ENCODE measurements at places on chromosomes 7 and 10.

DNA sequence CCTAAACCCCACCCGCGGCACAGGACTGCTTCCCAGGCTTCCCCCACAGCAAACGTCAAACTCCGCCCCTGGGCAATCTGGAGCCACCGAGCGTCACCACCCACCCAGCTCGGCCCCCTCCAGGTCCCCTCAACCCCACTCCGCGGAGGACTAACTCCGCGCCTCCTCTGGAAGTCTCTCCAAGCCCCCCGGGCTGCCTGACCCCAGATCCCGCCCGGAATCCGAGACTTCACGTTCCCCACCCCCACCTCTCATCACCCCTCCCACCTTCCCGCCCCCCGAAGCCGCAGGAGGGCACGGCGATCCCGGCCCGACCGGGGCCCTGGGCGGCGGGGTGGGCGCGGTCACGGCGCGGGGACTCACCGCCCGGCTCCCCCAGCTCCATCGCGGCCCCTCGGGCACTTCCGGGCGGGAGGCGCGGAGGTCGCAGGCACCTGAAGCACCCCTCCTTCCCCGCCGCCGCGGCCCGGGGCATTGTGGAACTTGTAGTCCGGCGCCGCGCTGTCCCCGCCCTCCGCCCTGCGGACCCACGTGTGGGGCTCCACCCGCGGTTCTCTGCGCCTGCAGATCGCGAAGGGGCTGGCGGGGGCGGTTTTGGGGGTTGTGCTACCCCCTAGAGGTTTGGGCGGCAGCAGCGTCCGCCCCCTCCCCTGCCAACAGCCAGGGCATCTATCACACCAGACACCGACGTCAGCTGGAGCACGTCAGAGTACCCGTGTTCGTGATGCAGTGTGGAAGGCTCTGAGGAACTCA is at the start of gene TMUB1:
Gene TMUB1 (minus strand): TSS at position 423 of the 753 bp plus-strand sequence. CDS start 930 bp downstream, outside the sequence.
- no peak for DNase-seq

- DNase-seq, result no peak
Measured at GRCh38 chr7:103348452-103348851, 1.0 kb downstream of the PSMC2 start.

- no peak for DNase-seq
Measured at GRCh38 chr7:130277763-130278643, 11.3 kb downstream of the CPA2 start.

DNA sequence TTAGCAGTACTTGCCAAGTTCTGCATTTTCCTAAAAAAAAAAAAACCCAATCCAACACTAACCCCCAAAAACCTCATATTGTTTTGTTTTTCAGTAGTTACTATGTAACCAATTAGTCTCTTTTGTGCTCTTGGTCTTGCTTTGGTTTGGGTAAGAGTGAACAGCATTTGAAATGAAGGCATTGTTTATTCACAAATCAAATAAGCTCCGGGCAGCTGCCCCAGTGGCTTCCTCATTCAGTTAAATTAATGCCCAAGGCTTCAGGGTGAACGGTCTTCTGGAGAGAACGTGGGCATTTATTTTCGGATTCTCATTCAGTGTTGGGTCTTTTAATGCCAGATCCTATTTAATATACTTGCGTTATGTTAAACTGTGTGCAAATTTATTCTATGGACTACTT is 108.7 kb downstream of the GFRA1 start:
- no peak for DNase-seq

DNA sequence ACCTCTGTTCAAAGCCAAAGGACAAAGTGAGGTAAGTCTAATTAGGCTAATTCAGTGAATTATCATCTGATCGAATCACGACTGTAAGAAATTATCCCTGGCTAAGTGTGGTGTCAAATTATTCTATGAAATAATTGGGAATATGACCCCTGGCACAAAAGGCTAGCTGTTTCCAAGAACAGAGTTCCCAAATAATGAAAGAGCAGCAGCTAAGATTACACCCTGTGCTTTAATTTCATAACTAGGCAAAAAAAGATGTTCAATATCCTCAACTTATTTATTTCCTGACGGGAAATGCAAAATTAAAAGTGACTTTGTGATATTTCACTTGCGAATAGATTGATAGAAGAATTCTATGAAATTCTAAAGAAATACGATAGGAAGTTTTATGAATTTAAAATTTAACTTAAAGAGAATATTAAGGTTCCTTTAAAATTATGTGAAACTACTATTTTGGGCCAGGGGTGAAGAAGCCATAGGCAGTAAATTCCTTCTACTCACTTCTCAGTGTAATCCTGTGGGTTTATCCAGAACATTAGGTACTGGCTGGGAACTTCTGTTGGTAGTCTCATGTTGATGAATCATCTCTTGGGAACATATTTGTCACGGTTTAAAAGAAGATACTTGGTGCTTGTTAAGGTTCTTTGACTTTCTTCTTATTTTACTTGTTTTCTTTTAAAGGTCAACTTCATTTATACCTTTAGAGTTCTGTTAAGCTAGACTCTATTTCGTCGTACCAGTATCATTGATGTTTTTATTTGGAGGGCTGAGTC is 148.5 kb downstream of the POLR1F start:
- peak; percentile 57 for DNase-seq

DNA sequence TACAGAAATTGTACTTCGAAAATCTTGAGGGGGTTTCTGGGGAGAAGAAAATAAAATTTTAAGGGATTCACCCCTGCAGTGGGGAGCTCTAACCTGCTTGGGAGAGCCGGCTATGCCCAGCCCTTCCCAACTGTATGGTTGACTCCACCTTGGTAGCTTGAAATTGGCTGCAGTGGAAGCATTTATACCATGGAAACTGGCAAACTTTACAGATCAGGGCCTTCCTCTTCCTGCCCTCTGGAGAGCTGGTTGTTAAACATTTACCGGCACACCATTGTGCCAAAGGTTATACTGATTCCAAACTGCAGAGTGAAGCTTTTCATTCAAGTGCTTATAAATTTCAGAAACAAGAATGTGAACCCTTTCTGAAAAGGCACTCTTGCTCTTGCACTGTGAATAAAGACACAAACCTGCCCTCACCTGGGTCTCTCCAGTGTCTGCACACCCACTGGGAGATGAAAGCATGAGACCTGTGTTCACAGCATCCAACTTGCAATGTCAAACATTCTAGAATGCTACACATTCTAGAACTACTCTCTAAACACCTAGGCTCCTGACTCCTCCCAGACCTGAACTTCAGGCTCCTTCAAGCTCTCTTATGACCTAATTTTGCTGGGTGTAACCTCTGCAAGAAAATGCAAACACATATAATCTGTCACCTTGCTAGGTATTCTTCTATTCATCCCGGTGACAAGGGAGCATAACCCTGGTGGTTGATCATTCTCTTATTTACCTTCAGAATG is 44.7 kb downstream of the ABLIM1 start:
- no peak for DNase-seq

DNA sequence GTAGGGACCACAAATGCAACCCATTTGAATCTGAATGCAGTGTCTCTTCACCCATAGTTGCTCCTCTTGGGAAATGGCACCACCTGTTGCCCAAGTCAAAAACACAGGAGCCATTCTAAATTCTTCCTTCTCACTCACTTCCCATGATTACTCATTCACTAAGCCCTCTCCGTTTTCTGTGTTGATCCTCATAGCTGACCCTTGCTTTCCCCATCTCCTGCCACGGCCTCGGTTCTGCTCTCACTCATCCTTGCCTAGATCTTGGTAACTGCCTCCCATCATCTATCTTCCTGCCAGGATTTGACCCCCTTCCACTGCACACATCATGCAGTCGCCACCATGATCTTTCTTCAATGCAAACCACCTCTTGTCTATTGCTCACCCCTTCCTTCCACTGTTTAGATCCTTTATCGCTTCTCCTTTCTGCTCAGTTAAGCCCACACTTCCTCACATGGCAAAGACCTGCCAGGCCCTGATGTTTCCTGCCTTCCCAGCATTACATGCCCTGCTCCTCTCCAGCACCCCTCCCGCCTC is 19.0 kb upstream of the CPN1 start:
- DNase-seq, result no peak

GRCh38 chr10:96497391-96497790 is 16.3 kb downstream of the TLL2 start:
- no peak for DNase-seq

- no peak for DNase-seq
Measured at GRCh38 chr7:42123716-42124115, 113.3 kb downstream of the GLI3 start.

DNA sequence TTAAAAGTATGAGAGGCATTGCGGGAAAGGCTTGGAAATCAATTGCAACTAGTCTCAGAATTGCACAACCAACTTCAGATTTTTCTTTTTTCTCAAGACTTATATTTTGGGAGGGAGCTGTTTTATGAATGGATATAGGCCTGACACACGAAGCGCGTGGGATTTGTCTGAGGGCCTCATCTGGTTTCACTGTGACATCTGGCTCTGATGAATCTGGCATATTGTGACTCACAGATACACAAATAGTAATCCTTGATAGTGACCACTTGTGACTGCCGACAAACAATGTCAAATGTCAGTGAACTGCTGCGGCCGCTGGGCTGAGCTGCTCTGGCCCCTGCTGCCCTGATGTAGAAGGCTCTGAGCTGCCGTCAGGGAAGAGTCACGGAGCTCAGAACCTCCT is 655.1 kb downstream of the INHBA start:
- no peak for DNase-seq

GRCh38 chr7:12941512-12941911 is 254.1 kb downstream of the ARL4A start:
- DNase-seq, result no peak

DNA sequence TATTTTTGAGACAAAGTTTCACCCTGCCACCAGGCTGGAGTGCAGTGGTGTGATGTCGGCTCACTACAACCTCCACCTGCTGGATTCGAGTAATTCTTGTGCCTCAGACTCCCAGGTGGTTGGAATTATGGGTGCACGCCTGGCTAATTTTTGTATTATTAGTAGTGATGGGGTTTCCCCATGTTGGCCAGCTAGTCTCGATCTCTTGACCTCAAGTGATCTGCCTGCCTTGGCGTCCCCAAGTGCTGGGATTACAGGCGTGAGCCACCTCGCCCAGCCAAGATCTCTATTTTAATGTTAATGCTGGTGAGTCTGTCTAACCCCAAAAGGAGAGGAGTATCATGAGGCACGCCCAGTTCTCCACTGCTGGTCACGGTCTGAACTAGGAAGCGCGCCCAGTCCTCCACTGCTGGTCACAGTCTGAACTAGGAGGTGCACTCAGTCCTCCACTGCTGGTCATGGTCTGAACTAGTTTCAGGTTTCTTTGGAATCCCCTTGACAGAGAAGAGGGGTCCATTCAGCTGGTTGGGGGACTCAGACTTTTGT is 5.6 kb upstream of the LRRC27 start:
- DNase-seq, result no peak

- no peak for DNase-seq
Measured at GRCh38 chr10:8378198-8378983, 323.9 kb downstream of the GATA3 start.

DNA sequence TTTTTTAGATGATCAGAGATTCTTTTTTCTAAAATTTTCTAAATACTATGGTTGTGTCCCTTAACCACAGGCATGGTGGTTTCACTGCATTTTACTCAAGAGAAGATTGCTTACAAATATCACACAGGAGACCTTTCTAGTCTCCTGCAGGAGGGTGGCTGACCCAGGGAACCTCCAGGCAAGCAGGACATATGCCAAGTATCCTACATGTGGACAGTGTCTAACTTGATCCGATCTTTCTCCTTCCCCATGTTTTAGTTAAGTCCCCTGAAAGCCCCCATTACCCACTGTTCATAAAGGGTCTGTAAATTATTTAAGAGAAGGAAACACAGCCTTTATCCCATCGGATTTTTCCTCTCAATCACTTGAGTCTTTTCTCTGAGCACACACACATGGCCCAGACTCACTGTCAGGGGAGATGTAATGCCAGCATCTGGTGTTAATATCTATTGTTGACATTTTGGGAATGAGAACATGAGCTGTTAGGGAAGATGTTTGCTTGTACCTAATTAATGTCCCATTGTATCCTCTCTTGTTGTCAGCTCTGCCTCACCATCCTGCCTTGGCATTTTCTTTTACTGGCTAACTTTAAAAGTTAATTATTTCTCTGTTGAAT is 755.2 kb downstream of the AUTS2 start:
- DNase-seq, result no peak

- no peak for DNase-seq
Measured at GRCh38 chr7:151930695-151931094, 25.6 kb upstream of the GALNTL5 start.

DNA sequence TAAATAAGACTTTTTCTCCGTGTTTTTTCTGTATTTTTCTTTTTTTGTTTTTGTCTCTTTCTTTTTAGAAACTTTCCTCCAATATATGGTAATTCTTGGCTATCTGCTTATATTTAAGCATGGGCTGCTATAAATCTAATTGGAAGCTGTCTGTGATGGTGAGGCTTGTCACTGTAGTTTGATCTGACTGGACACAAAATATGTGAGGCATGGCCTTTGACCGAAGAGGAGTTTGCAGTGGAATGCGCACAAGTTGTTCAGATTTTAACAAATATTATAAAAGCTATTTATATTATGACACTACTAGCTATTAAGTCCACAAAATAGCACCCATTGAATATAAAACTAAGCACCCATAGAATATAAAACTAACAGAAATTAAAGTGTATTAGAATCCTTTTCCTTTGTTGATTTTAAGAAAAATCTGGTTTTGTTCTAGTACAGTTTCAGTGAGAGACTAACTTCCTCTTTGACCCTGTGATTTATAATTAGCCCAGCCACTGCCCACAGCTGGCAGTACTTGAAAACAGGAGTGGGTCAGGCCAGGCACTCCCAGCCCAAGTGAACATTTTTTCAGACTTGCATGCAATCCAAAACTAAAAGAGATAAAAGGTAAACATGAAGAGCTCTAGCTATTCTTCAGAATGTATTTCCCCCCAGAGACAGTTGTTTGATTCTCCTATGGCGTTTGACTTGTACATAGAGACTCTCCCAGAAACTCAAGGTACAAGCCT is 69.9 kb upstream of the FGL2 start:
- no peak for DNase-seq

DNA sequence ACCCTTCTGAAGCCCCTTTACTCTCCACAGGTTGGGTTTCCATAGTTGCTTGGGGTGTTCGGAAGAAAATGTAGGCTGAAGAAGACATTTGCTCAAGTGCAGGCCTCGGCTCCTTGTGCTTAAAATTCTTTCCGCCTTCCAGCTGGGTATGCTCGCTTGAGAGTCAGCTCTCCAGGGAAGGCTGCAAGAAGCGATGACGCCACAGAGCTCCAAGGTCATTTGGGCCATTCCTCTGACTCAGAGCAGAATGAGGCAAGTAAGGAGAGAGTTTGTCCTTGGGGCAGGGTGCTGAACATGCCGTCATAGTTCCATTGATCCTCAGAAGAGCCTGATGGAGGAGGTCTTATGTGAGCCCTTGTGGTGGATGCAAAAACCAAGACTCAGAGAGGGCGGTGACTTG is 27.4 kb upstream of the HSPA12A start:
- DNase-seq, result peak; percentile 44

- no peak for DNase-seq
Measured at GRCh38 chr7:117130262-117130661, 177.0 kb downstream of the ST7 start.

DNA sequence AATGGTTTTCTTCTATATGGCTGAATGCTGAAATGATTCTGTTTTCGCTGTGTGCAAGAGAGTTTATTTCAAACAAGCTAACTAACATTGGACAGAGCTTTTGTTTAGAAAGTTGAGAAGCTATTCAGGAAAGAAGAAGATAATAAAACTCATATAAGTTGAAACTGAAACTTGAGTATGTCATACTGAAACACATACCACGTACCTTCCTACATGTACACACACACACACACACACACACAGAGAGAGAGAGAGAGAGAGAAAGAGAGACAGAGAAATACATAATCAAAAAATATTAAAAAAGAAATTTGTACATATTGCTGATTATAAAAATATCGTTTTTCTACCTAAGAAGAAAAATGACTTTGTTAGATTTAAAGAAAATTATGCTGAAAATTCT is 561.9 kb upstream of the KCND2 start:
- DNase-seq, result no peak
